ENCODE measurements at places on chromosomes 6 and 20. TPM values are rescaled to one million over a fixed set of nuclear protein-coding genes. Genes with fewer than 3 reads are reported as not detected.

Gene NDUFAF4
- total RNA-seq, result 17.2 TPM

Gene KCNK16
- not detected for total RNA-seq

Gene CCN6
- not detected for total RNA-seq

Gene C20orf144
- total RNA-seq, result under 0.01 TPM

Gene TPX2
- total RNA-seq, result 2.6 TPM
